ENCODE measurements at places on chromosomes 2 and 18. TPM values are rescaled to one million over a fixed set of nuclear protein-coding genes. Genes with fewer than 3 reads are reported as not detected.

Gene CHPF
- 38.2 TPM for total RNA-seq

DNA sequence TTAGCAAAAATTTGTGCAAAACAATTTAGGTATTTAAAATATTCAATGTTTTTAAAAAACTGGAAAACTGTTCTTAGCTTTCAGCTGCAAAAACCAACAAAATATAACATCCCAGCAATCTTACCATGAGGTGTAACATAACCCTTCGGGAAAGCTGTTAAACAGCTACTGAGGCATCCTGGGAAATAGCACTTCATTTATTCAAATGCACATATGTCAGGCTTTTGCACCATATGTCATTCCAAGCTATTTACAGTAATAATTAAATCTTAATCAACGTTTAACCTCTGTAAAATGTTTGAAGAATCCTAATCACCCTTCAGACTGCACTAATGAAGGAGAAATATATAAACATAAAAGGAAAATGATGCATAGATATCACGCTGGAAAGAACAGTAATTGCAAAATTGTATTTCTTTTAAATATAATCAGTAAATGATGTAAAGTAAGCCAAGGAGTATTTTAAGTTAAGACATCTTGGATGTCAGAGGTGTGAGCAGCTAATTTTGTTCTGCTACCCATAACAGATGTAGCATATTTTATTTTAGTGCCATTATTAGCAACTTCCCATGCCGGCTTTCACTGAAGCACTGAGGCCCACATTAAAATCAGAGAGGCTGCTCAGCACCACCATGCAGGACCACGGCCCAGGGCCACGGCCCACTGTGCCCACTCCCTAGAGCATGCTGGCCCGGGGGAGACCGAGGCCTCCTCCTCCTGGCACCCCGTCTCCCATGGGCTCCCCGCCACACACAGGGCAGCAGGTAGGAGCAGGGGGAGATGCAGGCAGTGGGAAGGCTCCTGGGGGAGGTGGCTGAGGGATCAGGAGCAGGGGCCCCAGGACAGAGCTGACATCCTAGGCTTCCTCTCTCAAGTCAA is 30.9 kb downstream of the EMX1 start:
- no peaks in the 10 kb centered on the region for H3K27me3 ChIP-seq
- DNase-seq: no peak
- H3K4me1 ChIP-seq: no peaks in the 10 kb centered on the region
- no peak overlapping the region for H3K4me3 ChIP-seq
- no peak overlapping the region for H3K27ac ChIP-seq
- no peaks in the 10 kb centered on the region for H3K36me3 ChIP-seq

- no peak overlapping the region for H3K27ac ChIP-seq
- H3K4me1 ChIP-seq: no peaks in the 10 kb centered on the region
- H3K36me3 ChIP-seq: no peaks in the 10 kb centered on the region
These were observed 83.1 kb downstream of the EDAR start for GRCh38 chr2:108905906-108906305.

Gene TMEM163
- 1.2 TPM for total RNA-seq

DNA sequence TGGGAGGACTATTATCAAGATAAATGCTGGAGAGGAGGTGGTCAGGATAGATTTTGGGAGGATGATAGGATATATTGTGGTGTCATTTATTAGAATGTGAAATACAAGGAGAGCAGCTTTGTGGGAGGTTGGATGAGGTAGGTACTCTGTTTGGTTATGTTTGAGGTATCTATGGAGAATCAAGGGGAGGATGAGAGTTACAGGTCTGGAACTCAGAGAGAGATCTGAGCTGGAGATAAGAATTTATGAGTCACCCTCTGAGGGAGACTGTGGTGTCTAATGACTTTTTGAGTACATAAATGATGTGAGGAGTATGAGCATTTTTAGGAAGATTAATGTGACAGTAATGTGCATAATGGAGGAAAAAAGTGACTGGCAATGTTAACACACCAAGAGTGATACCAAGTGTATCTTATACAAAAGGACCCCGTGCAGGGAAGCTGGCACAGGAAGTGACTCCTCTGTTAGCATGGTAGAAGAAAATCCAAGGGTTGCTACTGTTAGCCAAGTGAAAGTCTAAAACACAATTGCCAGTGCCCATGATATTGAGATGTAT is 48.2 kb downstream of the CRIM1 start:
- no peak overlapping the region for H3K27ac ChIP-seq
- H3K27me3 ChIP-seq: no peaks in the 10 kb centered on the region
- H3K36me3 ChIP-seq: no peaks in the 10 kb centered on the region
- H3K4me3 ChIP-seq: no peak overlapping the region
- DNase-seq: no peak

Gene IL36RN
- total RNA-seq: not detected

Gene C18orf32
- total RNA-seq: 20.7 TPM

DNA sequence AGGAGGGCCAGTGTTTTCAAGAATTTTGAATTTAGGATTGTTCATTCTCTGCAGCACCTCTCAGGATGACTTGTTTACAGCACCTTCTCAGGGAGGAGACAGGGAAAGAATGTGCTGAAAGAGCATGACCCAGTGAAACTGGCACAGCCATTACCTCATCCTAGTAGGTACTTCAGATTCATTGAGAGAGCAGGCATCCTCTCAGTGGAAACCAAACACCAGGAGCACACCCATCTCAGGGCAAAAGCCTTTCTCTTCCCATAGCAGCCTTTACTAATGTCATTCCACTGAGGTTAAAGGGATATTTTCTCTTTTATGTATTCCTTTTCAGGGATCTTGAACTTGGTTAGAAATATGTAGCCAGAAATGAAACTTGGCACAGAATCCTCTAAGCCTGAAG is 2.6 kb downstream of the MAP2 start:
- peaks cover 5% of the 10 kb centered on the region for H3K4me1 ChIP-seq
- H3K36me3 ChIP-seq: no peaks in the 10 kb centered on the region
- H3K4me3 ChIP-seq: no peak overlapping the region
- no peaks in the 10 kb centered on the region for H3K27me3 ChIP-seq
- DNase-seq: no peak

DNA sequence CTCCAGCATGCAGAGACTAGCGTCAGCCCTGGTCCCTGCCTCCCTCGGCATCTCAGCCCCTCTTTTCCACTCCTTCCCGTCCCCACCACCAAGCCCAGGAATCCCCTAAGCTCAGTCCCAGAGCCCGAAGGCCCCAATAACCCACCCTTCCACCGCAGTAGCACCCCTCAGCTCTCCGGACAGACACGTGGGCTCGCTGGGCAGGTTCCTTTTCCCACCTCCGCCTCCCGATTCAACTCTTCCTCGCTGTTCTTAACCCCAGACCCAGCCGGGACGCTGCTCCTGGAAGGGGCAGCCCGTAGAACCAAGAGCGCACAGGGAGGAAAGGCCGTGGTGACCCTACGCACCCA is 1.4 kb downstream of the IHH start:
- no peak overlapping the region for H3K27ac ChIP-seq
- H3K4me3 ChIP-seq: no peak overlapping the region
- no peaks in the 10 kb centered on the region for H3K36me3 ChIP-seq
- H3K27me3 ChIP-seq: peaks cover 48% of the 10 kb centered on the region
- no peak for DNase-seq

Gene ATP6V1B1
- 3.7 TPM for total RNA-seq

DNA sequence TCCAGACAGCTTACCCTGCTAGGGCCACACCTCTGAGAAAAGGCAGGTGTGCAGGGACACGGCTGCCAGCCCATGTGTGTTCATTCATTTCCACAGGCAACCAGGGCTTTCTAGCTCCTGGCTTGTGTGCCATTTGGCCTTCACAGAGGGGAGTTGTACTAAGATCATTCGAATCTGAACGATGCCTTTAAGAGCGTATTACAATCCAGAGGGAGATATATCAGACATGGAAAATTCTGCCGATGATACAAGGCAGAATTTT is 64.2 kb upstream of the OTOF start:
- H3K27me3 ChIP-seq: no peaks in the 10 kb centered on the region
- no peak for DNase-seq
- H3K4me3 ChIP-seq: no peak overlapping the region
- H3K27ac ChIP-seq: no peak overlapping the region

Data from uterus (tissue), 4 donors.